ENCODE measurements at places on chromosomes 11 and 22.
A peak's percentile ranks its signal among the peaks of the same experiment; 100 is the strongest.

DNA sequence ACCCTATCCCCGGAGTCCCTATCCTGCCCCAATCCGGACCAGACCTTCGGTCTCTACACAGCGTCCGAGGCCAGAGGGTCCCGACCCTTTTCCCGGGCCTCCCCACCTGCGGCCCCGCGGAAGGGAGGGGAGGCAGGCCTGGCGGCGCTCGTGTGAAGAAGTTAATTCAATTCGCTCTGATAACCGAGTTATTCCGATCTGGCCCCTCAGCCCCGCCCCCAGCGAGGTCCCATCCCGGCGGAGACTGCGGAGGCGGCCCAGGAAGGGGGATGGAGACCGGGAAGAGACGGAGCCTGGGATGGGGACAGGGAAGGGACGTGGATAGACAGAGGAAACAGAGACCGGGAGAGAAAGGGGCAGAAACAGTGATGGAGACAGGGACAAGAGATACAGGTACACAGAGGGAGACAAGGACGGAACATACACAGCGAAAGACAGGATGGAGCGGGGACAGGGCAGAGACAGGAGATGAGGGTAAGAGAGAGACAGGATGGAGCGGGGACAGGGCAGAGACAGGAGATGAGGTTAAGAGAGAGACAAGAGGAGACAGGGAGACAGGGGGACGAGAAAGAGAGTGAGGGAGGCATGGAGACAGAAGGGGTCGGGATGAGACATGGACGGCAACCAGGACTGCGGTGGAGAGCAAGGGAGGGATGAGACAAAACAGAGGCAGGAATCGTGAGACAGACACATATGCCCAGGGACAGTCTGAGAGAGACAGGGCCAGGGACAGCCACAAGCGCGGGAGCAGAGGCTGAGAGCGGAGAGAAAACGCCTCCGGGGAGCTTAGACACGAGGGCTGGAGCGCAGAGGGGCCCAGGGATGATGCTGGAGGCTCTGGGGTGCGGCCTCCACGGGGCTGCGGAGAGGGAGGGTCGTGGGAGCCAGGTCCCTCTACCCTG is 636 bp upstream of the PHOX2A start:
- no peak for DNase-seq

DNA sequence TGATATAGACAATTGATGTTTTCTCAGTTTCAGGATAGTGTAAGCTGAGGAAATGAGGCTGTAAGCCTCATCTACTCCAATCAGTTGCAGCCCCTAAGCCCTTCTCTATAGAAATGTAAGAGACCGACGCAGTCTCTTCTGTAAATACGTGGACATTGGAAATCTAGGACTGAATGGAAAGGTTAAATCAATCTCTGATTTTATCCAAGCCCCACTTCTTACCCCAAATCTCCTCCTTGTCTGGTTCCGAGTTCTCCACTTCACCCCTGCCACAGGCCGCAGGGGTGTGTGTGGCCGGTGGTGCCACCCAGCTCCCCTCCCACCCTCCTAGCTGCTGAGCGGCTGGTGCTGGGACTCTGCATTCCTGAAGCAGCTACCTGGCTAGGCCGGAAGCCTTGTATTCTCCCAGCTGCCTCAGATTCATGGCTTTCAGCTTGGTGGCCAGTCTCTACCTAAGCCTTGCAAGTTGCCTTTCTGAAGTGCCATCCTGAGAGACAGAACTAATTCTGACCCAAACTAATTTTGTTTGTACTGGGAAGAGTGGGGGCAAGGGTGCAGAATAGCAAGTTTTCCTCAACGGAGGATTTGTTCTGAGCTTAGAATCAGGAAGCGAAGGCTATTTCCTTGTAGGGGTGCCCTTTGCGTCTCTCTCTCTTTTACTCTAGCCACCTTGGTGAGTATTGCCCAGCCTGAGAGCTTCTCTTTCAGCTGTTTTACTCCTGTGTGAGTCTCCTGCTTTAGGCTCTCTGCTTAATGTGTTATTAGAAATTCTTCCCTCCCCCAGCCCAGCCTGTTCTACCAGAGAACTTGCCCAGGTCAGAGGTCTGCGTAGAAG is 749 bp downstream of the VWA5A start:
- no peak for DNase-seq

- DNase-seq = no peak
These were observed 3.7 kb downstream of the C1QTNF6 start for GRCh38 chr22:37184380-37184755.

DNA sequence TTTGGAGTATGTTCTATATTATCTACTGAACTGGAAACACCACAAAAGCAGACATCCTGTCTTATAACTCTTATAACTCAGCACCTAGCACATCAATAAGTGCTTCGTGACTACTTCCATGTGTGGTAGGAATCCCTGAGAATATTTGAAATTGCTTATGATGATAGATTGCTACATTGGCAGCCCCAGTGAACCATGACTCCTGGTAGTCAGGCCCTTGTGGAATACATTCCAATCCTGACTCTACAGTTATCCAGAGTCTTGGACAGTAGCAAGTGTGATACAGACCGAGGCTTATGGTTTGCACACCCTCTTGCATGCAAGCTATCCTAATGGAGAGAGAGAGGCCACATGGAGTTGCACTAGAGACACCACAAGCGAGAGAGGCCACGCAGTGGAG is 59.5 kb upstream of the PHF21A start:
- DNase-seq = no peak

GRCh38 chr11:11978792-11979487 is 29.5 kb downstream of the DKK3 start:
- peak; percentile 70 for DNase-seq

Data from muscle of arm (tissue), 14 donors.